Suprapubic skin (tissue), 4 donors: ENCODE measurements at places on chromosomes 5 and 9. TPM values are rescaled to one million over a fixed set of nuclear protein-coding genes. Genes with fewer than 3 reads are reported as not detected.

GRCh38 chr5:150562832-150563231 is 54.9 kb downstream of the NDST1 start:
- no peak for DNase-seq

- peak; percentile 91 for DNase-seq
Measured at GRCh38 chr9:121305269-121305994, 37.5 kb downstream of the GSN start.

- no peak for DNase-seq
Measured at GRCh38 chr5:63011158-63011557, 432.5 kb downstream of the LRRC70 start.

GRCh38 chr5:134586866-134587524 is 45.6 kb downstream of the SAR1B start:
- peak; percentile 91 for DNase-seq

GRCh38 chr9:123335193-123335985 is 20.6 kb upstream of the CRB2 start:
- no peak for DNase-seq

GRCh38 chr9:89631384-89631783 is 26.6 kb downstream of the GADD45G start:
- no peak for DNase-seq

GRCh38 chr5:1324719-1325190 is 20.1 kb downstream of the CLPTM1L start:
- DNase-seq = peak; percentile 65

DNA sequence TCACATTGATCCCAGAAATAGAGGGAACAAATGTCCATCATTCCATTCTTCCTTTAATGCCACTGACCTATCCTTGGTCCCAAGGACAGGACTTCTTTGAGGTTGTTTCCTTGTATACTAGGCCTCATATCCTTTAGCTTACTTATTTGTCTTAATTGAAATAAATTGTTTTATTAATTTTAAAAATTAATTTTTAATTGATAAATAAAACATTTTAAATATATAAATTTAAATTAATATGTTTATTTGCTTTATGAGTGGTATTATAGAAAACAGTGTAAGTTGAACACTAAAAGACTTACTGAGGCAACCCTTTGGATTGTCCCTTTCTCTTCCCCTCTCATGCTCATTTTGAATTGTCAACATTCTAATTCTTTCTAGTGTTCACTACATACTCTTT is 556.9 kb upstream of the NUDT12 start:
- DNase-seq = no peak

GRCh38 chr5:8685704-8686103 is 816.8 kb downstream of the MTRR start:
- DNase-seq = no peak

- no peak for DNase-seq
Measured at GRCh38 chr5:91024727-91025126, 358.4 kb downstream of the ARRDC3 start.

DNA sequence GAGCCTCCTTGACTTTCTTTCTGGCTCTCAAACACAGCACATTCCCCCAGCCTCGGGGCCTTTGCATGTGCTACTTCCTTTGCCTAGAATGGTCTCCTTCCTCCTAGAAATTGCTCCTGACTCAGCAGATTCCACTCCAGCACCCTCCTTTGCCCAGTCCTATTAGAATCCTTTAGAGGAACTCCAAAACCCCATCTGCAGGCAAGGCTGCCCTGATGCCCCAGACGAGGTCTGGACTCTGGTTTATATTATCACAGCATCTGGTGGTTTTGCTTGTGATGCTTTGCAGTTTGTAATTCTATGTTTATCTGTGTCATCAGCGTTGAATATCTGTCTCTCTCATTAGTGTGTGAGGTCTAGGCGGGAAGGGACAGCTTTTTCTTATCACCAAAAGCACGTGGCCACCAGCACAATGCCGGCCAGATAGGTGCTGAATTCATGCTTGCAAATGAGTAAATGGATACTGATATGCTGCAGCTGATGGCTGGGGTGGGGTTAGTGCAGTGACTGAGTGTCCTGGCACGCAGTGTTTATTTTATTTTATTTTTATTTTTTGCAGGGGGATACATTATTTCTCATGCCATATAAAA is 30.0 kb upstream of the ANKH start:
- DNase-seq = no peak

DNA sequence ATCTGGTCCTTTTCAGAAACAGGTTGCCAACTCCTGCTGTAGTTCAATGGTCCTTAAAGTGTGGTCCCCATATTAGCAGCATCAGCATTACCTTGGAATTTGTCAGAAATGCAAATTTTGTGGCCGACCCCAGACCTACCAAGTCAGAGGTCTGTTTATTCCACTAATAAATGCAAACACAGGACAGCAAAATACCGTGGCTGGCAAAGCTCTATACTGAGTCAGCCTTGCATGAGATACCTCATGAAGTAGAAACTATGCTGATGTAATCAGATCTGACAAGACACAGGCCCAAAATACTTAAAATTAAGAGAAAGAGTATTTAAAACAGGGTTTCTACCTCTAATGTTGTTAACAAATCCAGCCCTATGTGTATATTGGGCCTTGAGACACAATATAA is 3.0 kb downstream of the GOLM1 start:
- DNase-seq = no peak

DNA sequence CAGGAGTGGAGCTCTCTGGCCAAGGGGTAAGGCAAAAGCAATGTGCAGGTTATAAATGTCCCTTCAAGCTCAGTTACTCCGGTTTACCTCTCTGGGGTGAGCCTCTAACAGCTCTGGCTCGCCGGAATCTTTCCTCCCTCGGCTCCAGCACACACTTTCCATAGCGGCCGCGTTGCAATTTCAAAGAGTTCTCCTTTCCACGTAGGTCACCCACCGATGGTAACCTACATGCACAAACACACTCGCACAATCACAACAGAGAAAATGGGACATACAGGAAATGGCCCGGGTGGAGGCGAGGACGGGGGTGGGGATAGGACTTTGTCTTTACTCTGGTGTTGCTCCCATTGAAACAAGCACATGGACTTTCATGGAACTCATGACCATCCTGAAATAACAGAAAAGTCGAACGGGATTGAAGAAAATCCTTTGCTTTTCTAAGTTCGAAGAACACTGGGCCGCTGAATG is 1.2 kb downstream of the LHFPL2 start:
- DNase-seq = no peak

- no peak for DNase-seq
Measured at GRCh38 chr5:176447591-176447977, 601 bp upstream of the FAF2 start.

GRCh38 chr5:137575211-137575610 is 76.1 kb upstream of the SPOCK1 start:
- no peak for DNase-seq

DNA sequence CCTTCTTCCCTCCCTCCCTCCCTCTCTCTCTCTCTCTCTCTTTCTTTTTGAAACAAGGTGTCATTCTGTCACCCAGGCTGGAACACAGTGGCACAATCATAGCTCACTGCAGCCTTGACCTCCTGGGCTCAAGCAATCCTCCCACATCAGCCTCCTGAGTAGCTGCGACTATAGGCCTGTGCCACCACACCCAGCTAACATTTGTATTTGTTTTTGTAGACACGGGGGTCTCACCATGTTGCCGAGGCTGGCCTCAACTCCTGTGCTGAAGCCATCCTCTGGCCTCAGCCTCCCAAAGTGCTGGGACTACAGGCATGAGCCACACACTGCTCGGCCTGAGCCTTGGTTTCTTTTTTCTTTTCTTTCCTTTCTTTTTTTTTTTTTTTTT is 45.8 kb downstream of the PLPP7 start:
- no peak for DNase-seq

- no peak for DNase-seq
Measured at GRCh38 chr5:62707131-62707530, 128.5 kb downstream of the LRRC70 start.

DNA sequence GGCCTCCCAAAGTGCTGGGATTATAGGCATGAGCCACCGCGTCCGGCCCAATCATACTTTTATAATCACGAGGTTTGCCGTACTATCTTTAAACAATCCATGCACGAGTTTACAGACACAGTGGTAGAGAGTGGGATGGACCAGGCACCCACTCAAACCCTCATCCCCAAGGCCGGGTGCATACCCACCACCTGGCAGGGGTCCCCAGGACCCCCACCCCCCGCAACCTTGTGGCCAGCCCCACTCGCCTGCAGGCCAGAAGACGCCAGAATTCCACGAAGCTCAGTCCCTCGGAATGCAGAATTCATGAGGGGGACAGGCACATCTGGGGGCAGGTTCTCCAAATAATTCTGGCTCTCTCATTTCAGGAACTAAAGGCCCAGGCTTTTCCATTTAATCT is 17.1 kb downstream of the NACC2 start:
- DNase-seq = no peak

DNA sequence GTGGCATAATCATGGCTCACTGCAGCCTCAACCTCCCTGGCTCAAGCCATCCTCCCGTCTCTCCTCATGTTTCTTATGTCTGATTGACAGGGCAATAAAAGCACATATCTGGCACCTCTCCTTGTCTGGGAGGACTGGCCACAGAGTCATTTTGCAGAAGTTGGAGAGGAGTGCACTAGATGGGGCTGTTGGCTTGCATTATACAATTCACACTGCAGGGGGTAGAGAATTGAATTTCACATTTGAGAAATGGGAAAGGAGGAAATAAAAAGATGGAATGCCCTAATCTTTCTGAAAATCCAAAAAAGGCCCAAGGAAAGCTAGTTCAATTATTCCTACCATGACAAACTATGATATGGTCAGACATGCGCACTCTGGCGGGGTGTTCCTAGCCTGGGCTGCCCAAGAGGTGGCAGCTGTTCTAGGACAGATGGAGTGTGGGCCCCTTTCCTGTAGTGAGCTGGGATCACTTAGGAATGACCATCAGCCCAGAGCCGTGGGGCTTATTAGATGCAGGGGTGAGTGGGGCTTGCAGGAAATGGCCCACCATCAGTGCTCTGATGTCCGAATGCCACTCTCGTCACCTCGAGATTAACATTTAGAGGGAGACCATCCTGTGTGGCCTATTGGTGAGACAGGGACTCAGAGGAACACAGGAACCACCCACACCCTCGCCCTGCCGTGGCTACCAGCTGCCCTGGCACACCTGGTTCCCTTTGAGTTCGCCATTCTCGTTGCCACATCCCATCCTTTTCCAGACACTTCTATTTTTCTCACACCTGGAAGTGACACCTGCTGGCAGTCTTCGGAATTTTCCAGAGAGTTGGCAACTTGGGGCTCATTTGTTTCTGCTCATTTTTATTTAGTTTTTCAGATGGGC is 21.8 kb upstream of the ANKRD18A start:
- DNase-seq = no peak

DNA sequence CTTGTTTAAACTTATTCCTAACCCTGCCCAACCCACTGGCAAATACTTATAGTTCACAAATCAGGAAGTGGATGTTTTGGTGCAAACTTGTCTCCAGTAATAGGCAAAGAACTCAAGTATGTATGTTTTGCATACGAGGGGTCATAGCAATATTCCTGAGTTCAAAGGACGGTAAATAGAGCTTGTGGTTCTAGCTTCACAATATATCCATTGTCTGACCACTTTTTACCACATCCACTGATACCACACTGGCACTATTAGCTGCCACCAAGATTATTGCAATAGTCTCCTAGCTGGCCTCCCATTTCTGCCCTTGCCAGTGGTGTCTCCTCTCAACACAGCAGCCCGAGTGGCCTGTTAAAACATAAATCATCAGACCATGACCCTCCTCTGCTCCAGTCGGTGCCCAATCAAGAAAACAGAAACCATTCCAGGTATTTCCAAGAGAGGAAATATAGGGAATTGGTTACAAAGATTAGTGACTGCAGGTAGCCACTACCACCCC is 17.0 kb downstream of the GRXCR2 start:
- no peak for DNase-seq

- DNase-seq = no peak
Measured at GRCh38 chr5:170441393-170441784, 52.2 kb upstream of the KCNMB1 start.

GRCh38 chr5:65612298-65612907 is 11.7 kb downstream of the TRIM23 start:
- no peak for DNase-seq

DNA sequence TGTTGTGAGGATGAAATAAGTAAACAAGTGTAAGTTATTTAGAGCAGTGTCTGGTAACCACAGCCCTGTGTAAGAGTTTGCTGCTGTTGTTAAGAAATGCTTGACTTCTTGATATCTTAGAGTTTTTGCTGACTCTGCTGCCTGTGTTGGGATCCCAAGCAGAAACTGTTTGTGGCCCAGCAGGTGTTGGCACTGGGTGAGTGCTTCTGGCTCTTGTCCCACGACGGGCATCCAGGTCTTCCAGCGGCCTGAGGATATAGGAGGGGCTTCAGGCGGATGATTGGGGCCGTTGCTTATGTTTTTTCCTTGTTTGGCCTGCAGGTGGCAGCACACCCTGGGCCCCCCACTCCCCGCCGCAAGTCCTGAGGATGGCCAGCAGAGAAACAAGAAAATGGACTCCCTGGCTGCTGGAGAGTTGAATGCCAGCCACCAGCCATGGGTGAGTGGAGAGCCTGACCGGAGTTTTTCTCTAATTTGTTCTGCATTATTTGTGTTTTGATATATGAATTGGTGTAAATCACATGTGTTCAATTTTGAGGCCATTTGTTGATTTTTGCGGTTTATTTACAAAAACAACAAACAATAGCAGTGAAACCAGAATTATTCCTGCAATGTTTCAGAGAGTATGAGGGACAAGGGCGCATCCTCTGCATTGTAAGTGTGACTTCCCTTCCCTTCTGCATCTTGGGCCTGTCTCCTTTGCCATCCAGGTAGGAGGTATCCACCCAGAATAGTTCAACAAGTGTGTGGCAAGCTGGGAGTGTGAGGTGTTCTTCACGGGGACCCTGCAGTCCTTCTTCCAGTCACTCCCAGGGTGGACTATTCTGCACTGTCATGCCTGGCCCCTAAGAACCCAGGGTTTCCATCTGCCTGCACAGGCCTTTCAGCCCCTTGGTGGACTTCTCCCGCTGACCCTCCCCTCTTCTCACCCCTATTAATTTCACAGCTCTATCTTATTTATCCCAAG is 50.3 kb downstream of the SLC22A5 start:
- peak; percentile 77 for DNase-seq

GRCh38 chr9:32992595-32993238 is 8.7 kb downstream of the APTX start:
- DNase-seq = no peak

DNA sequence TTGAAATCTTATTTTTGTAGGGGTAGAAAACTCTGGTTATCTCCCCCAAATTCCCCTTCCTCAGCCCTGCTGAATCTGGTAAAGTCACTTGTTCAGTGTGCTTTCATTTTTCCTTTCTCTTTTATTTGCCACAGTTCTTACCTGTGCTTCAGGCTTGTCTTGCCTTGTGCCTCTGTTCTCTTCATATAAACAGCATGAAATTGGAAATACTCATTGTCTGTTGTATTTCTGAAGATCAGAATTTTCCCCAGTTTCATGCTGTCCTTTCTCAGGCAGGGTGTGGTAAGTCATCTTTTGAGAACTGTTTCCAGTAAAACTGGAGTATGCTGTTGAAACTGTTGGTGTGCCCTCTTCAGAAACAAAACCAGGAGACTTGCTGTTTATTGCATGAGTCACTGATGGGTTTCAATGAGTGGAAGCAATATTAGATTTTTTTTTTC is 7.0 kb downstream of the PAM start:
- DNase-seq = no peak

- no peak for DNase-seq
Measured at GRCh38 chr5:129112295-129112694, 17.7 kb downstream of the ISOC1 start.

- DNase-seq = no peak
Measured at GRCh38 chr9:21988056-21988990, 5.9 kb downstream of the CDKN2A start.

Gene EDIL3
- total RNA-seq = 15.7 TPM

Gene FOXD4
- not detected for total RNA-seq

Gene BTNL8
- total RNA-seq = 0.51 TPM

Gene ELOVL7
- total RNA-seq = 41.3 TPM

Gene TSLP
- 1.4 TPM for total RNA-seq

Gene NUDT12
- 8.4 TPM for total RNA-seq

Gene SMIM33
- not detected for total RNA-seq
